ENCODE measurements at places on chromosomes 4 and X. TPM values are rescaled to one million over a fixed set of nuclear protein-coding genes. Genes with fewer than 3 reads are reported as not detected.

DNA sequence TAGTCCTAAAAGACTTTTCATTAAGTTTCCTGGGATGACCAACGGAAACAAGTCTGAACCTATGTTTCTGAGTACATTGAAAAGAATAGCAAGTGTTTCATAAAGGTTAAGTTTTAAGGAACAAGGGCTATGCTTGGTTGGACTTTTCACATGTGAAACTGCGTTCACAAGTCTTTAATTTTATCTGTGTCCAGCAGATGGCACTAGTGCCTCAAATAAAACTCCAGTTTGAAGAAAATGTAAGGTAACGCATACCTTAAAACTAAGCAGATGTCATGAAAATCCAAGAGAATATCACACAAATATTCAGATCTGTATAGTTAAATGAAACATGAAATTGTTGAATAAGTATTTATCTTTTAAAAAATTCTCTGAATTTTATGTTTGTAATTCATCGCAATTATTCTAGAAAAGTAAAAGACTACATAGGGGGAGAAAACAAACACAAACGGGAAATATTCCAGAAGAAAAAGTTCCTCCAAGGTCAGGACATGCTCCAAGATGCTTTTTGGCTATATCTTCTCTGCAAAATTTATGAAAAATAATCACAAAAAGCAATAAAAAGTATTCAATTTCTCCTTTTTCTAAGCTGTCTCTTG, 89.6 kb upstream of the MAD2L1 start:
- H3K4me1 ChIP-seq = no peaks in the 10 kb centered on the region
- no peak overlapping the region for H3K27ac ChIP-seq
- no peaks in the 10 kb centered on the region for H3K27me3 ChIP-seq
- no peak for DNase-seq

Gene EGF
- total RNA-seq = 2.4 TPM

GRCh38 chr4:89837993-89838390, 1.0 kb upstream of the SNCA start:
- no peak for DNase-seq
- peaks cover 8% of the 10 kb centered on the region for H3K4me1 ChIP-seq
- no peaks in the 10 kb centered on the region for H3K36me3 ChIP-seq
- H3K27ac ChIP-seq = no peak overlapping the region
- peaks cover 49% of the 10 kb centered on the region for H3K27me3 ChIP-seq

Gene ADH1C
- 6.8 TPM for total RNA-seq

Gene MTCP1
- total RNA-seq = 16.8 TPM

GRCh38 chr4:182897601-182898478, 19.3 kb downstream of the DCTD start:
- peak; percentile 79 for DNase-seq
- peak overlapping the region; percentile 39 for H3K27ac ChIP-seq
- H3K36me3 ChIP-seq = peaks cover 49% of the 10 kb centered on the region
- no peak overlapping the region for H3K4me3 ChIP-seq
- H3K4me1 ChIP-seq = no peaks in the 10 kb centered on the region

Gene SRPX
- 56.7 TPM for total RNA-seq

DNA sequence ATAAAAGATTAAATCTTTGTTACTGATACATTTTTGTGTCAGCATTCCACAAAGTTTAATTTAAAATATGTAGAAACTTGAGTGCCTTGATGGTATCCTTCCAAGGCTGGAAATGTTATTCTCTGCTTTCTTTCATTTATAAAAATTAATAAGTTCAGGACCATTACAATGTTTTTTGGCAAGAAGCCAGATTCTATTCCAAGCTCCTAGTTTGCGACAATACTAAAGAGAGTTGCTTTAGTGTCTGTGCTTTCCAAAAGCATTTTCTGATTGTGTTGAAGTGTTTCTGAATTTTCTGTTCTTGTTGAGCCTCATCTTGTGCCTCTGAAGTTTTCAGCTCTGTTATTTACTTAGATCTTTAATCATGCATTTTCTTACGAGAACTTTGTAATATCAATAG, 516.2 kb downstream of the KCTD8 start:
- no peaks in the 10 kb centered on the region for H3K36me3 ChIP-seq
- no peaks in the 10 kb centered on the region for H3K4me1 ChIP-seq
- DNase-seq = no peak
- no peak overlapping the region for H3K4me3 ChIP-seq
- H3K27me3 ChIP-seq = no peaks in the 10 kb centered on the region
- no peak overlapping the region for H3K27ac ChIP-seq

GRCh38 chr4:95231681-95232080, 317.1 kb downstream of the UNC5C start:
- no peak overlapping the region for H3K27ac ChIP-seq
- no peak for DNase-seq
- no peaks in the 10 kb centered on the region for H3K36me3 ChIP-seq

Gene VCX3A
- not detected for total RNA-seq

GRCh38 chrX:122913134-122913533, 270.9 kb upstream of the GRIA3 start:
- no peaks in the 10 kb centered on the region for H3K27me3 ChIP-seq
- H3K27ac ChIP-seq = no peak overlapping the region
- no peaks in the 10 kb centered on the region for H3K4me1 ChIP-seq
- DNase-seq = no peak

Gene UGT2A1
- total RNA-seq = not detected

- no peak for DNase-seq
- no peak overlapping the region for H3K27ac ChIP-seq
- no peak overlapping the region for H3K4me3 ChIP-seq
- H3K36me3 ChIP-seq = no peaks in the 10 kb centered on the region
- peaks cover 5% of the 10 kb centered on the region for H3K27me3 ChIP-seq
- no peaks in the 10 kb centered on the region for H3K4me1 ChIP-seq
Measured at GRCh38 chr4:121278811-121279368, 101.9 kb downstream of the QRFPR start.

DNA sequence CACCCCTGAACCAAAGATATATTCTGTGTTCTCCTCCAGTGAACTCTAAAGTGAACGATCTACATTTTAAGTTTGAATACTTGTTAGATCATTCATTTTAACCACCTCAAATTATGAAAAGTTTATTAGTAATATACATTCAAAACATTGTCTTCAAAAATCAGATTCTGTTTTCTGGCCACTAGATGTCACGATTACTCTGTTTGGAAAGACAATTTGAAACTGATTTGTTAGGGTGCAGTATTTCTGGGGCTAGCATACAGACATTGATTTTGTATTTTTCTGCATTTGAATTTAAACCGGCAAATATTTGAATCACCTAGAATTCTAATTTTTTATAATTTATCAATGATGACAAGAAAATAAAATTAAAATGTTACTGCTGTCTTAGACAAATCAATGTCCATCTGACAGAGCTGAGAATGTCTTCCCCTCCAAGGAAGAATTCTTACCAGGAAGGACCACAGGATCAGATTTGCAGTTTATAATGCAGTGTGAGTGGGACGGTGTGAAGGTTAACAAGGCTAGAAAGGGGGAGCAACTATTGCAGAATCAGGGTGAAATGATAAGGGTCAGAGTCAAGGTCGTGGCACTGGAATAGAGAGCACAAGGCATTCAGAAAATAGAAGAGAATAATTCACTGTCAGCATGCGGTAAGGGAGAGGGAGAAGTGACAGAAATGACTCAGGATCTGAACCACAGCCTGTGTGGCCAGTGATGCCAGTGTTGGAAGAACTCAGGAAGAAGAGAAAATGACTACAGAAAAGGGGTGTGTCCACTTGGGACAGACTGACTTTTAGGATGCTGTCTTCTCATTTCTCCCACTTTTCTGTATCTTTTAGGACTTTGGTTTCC, 91.6 kb downstream of the ANXA10 start:
- no peaks in the 10 kb centered on the region for H3K4me1 ChIP-seq
- no peak overlapping the region for H3K27ac ChIP-seq
- no peaks in the 10 kb centered on the region for H3K36me3 ChIP-seq
- H3K4me3 ChIP-seq = no peak overlapping the region
- DNase-seq = no peak
- H3K27me3 ChIP-seq = no peaks in the 10 kb centered on the region

GRCh38 chrX:25049357-25049756, 33.6 kb upstream of the ARX start:
- DNase-seq = no peak
- no peaks in the 10 kb centered on the region for H3K4me1 ChIP-seq
- no peaks in the 10 kb centered on the region for H3K36me3 ChIP-seq
- H3K27ac ChIP-seq = no peak overlapping the region
- no peak overlapping the region for H3K4me3 ChIP-seq

Gene MAP7D3
- 7.9 TPM for total RNA-seq

DNA sequence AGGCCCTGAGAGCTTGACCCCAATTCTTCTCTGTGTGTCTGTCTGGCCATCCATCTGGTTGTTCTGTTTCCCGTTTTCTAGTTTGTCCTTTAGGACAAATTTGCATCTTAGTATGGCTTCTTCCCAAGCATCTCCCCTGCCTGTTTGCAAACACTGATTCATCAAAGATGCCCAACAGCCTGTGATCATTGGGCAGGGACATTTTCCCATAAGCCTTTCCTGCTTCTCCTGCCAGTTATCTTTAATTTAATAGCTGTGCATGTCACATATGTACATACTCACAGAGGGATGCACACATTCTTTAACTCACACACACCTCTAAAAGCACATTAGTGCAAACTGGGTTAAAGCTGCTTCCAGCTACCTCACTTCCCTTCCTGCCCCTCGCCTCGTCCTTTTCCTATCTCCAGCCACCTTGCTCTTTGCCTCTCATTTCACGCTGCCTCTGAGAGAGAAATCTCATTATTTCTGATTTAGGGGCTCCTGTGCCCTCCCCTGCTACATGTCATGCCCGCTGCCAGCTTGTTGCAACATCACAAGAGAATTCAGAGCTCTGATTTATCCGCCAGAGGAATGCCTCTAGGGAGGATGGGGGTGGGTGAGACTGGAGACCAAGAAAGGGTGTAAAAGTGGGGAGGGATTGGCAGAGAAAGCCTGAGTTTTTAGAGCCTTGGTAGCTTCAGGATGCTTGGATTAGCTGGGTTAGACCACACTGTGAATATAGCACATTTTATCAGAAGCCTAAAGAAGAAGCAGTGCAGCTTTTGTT, 100.6 kb downstream of the NHS start:
- H3K27me3 ChIP-seq = no peaks in the 10 kb centered on the region
- H3K27ac ChIP-seq = no peak overlapping the region
- H3K4me3 ChIP-seq = no peak overlapping the region
- no peaks in the 10 kb centered on the region for H3K4me1 ChIP-seq
- no peak for DNase-seq

DNA sequence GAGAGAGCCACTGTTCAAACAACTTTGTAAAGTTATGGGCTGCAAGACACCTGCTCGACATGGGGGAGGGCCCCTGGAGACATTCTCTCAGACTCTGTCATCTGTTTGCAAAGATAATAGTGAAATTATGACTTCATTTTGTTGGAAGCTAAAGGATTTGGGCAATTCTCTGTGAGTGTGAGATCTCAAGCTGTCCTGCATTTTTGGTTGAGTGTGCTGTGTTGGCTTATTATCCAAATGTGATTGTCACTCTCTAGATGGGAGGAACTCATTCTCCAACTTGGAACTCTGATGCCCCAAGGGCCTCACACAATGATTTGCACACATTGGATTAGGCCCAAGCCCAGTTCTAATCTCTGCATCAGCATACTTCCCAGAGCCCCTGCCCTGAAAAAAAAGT, 63.7 kb downstream of the STK32B start:
- H3K4me1 ChIP-seq = no peaks in the 10 kb centered on the region
- no peak overlapping the region for H3K27ac ChIP-seq
- DNase-seq = no peak
- H3K27me3 ChIP-seq = no peaks in the 10 kb centered on the region
- no peak overlapping the region for H3K4me3 ChIP-seq

Gene NR3C2
- total RNA-seq = 25.9 TPM

- no peaks in the 10 kb centered on the region for H3K27me3 ChIP-seq
- H3K4me3 ChIP-seq = no peak overlapping the region
- peaks cover 8% of the 10 kb centered on the region for H3K4me1 ChIP-seq
- no peak overlapping the region for H3K27ac ChIP-seq
Measured at GRCh38 chr4:2753436-2753835, 2.7 kb downstream of the TNIP2 start.

Gene XAGE1B
- 1.2 TPM for total RNA-seq

- no peak overlapping the region for H3K27ac ChIP-seq
- peaks cover 20% of the 10 kb centered on the region for H3K4me1 ChIP-seq
- no peaks in the 10 kb centered on the region for H3K27me3 ChIP-seq
- no peaks in the 10 kb centered on the region for H3K36me3 ChIP-seq
Measured at GRCh38 chr4:95360256-95360903, 188.4 kb downstream of the UNC5C start.

- no peaks in the 10 kb centered on the region for H3K27me3 ChIP-seq
- no peak overlapping the region for H3K27ac ChIP-seq
- H3K4me1 ChIP-seq = no peaks in the 10 kb centered on the region
- no peak for DNase-seq
- no peaks in the 10 kb centered on the region for H3K36me3 ChIP-seq
- H3K4me3 ChIP-seq = no peak overlapping the region
Measured at GRCh38 chr4:173801361-173801760, 271.3 kb upstream of the HAND2 start.

Gene OPRPN
- total RNA-seq = not detected

Gene CXorf38
- 14.1 TPM for total RNA-seq

DNA sequence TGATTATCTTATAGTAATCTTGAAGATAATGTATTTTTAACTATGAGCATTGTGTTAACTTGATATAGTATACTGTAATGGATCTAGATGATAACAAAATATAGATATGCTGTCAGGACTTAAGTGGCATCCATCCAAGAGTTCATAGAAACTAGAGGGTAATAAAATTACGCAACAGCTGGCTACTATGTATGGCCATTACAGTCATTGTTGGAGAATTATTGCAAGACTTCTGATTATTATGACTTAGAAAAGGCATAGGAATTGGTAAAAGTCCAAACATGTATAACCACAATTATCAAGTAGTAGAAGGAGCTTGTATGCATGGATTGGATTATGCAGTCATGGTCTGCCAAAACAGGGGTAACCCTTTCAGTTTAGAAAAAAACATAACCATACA, 9.5 kb downstream of the OGT start:
- peaks cover 28% of the 10 kb centered on the region for H3K36me3 ChIP-seq
- H3K27me3 ChIP-seq = no peaks in the 10 kb centered on the region
- peaks cover 28% of the 10 kb centered on the region for H3K4me1 ChIP-seq
- no peak overlapping the region for H3K27ac ChIP-seq
- DNase-seq = no peak
- H3K4me3 ChIP-seq = no peak overlapping the region
